ENCODE measurements at places on chromosomes 7 and 10. TPM values are rescaled to one million over a fixed set of nuclear protein-coding genes. Genes with fewer than 3 reads are reported as not detected.

DNA sequence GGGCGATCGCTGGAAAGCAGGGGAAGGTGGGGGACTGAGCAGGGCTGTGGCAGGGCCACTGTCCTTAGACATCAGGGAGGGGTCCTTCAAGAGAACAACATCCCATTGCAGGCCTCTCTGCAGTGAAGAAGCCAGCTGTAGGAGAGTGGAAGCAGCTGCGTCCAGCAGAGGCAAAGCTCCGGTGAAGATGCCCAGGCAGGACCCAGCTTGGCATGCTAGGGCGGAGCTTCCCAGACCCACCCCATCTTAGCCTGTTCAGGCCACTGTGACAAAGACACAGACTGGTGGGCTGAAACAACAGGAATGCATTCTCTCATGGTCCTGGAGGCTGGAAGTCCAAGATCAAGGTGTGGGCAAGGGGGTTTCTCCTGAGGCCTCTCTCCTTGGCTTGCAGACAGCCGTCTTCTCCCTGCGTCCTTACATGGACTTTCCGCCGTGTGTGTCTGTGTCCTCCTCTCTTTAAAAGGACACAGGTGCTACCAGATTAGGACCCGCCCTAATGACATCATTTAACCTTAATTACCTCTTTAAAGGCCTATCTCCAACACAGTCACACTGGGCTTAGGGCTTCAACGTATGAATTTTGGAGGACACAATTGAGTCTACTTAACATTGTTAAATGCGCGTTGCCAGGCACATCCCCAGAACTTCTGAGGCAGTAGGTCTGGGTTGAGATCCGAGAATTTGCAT lies 178.1 kb upstream of the GRB10 start:
- no peaks in the 10 kb centered on the region for H3K27me3 ChIP-seq
- H3K4me3 ChIP-seq = no peak overlapping the region
- peaks cover 2% of the 10 kb centered on the region for H3K36me3 ChIP-seq

- no peak for DNase-seq
- no peaks in the 10 kb centered on the region for H3K36me3 ChIP-seq
- no peak overlapping the region for H3K4me3 ChIP-seq
- no peak overlapping the region for H3K27ac ChIP-seq
These were observed 61.0 kb downstream of the ADD3 start for GRCh38 chr10:110068780-110069179.

DNA sequence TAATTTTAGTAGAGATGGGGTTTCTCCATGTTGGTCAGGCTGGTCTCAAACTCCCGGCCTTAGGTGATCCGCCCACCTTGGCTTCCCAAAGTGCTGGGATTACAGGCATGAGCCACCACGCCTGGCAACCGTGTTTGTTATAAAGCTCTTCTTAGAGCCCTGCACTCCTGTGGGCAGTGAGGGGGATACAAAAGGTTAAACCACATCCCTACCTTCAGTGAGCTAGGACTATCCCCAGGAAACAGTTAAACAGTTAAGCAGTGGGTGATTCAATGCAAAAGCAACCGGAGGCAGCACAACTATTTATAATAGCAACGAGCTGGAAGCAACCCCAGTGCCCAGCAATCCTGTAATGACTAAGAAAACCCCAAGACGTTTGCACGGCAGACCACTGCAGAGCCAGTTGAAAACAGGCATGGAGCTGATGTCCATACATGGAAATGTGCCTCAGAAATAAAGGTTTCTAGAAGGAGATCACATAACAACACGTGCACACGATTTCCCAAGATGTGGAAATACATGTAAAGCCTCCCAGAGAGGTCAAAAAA lies 107.2 kb upstream of the LYZL2 start:
- H3K4me3 ChIP-seq = no peak overlapping the region
- no peaks in the 10 kb centered on the region for H3K27me3 ChIP-seq
- no peak for DNase-seq

DNA sequence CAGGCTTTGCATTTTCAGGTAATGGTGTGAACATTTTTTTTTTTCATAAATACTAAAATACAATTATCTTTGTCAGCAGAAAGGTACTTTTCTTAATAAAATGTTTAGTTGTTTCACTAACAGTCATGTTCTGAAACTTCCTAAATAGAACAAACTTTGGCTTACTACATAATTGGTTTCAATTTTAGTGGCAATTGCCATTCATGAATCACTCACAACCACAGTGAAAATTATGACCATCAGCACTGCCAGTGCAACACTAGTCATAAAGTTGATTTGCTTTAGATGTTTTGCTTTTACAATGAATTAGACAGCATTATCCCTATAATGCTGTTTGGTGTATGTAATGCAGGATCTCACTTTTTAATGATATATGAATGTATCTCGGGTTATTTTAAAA lies 297.6 kb upstream of the PLXDC2 start:
- H3K27me3 ChIP-seq = no peaks in the 10 kb centered on the region
- H3K27ac ChIP-seq = no peak overlapping the region
- DNase-seq = no peak
- no peak overlapping the region for H3K4me3 ChIP-seq
- no peaks in the 10 kb centered on the region for H3K36me3 ChIP-seq

DNA sequence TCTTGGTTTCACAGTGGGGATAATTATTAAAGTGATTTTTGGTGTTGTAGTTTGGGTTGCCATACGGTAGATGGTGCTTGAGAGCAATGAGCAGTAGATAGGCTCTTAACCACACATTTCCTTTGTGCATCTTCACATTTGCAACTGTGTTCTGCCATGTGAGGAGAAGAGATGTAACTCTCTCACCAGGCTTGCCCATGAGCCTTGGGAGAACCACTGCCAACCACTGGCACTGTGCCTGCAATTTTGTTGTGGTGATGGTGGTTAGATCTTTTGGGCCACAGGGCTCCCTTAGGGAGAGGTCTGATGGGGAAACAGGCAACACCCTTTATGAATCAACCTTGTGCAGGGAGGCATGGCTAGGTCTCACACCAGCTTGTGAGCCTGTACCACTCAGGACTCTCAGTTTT lies 204.3 kb downstream of the CCDC7 start:
- H3K4me3 ChIP-seq = no peak overlapping the region
- H3K36me3 ChIP-seq = peaks cover 19% of the 10 kb centered on the region
- H3K4me1 ChIP-seq = no peaks in the 10 kb centered on the region
- H3K27me3 ChIP-seq = peaks cover 3% of the 10 kb centered on the region
- no peak for DNase-seq
- no peak overlapping the region for H3K27ac ChIP-seq

The KEL gene
- total RNA-seq = 1.4 TPM

The GIMAP1 gene
- not detected for total RNA-seq

The CAV1 gene
- total RNA-seq = 3.7 TPM

The GNG11 gene
- 9.4 TPM for total RNA-seq

The TUBB8 gene
- total RNA-seq = 0.68 TPM
